Right hindlimb (tissue), 1 donor: ENCODE measurements at places on chromosomes 2 and 18.

GRCh38 chr18:50405582-50406271, 30.9 kb downstream of the SKA1 start:
- DNase-seq = no peak

GRCh38 chr2:157780211-157780610, 95.9 kb downstream of the ACVR1 start:
- no peak for DNase-seq

- DNase-seq = no peak
Measured at GRCh38 chr18:65568866-65569265, 181.9 kb upstream of the CDH7 start.

DNA sequence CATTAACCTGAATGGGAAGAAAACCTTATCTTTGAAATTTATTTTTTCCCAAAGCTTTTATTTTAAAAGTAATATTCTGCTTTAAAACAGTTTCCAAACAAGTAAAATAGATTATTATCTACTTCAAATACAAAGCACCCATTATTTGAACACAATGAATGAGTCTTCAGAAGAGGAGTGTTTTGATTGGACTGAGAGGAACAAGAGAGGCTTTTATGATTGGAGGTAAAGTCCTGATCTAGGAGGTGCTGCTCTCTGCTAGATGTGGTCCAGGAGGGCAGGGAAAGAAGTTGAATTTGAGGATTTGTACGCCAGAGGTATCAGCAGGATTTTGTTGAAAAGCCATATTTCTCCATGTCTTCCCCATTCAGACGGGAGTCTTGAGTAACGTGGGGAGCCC, 900.7 kb downstream of the SOCS6 start:
- no peak for DNase-seq

GRCh38 chr2:20235655-20236305, 10.8 kb upstream of the SDC1 start:
- DNase-seq = no peak

- no peak for DNase-seq
Measured at GRCh38 chr2:237446338-237446665, 32.3 kb upstream of the COL6A3 start.

DNA sequence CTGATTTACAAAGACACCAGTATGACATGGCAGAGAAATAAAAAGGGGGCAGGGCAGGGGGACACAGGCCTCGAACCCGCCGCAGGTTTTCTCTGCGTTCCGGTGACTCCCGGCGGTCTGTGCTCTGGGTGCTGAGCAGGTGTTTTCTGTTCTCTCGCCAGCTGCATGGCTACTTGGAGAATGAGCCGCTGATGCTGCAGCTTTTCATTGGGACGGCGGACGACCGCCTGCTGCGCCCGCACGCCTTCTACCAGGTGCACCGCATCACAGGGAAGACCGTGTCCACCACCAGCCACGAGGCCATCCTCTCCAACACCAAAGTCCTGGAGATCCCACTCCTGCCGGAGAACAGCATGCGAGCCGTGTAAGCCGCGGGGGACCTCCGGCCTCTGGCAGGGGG, 52.9 kb downstream of the NFATC1 start:
- no peak for DNase-seq

- no peak for DNase-seq
Measured at GRCh38 chr2:216925636-216926366, 65.9 kb upstream of the TNP1 start.

DNA sequence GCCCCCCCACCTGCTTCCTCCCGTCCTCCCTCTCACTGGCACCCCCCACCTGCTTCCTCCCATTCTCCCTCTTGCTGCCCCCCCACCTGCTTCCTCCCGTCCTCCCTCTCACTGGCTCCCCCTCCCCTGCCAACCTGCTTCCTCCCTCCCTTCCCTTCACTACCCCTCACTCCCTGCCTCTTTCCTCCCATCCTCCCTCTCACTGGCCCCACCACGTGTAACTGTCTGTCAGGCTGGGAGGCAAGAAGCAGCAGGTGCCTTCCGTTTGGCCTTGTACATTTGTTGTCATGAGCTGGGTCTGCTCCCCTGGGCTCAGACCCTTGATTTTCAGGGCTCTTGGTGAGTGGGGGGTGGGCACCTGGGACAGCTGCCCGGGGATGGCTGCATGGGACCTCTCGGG, 19.1 kb downstream of the RTP5 start:
- DNase-seq = peak; percentile 27

- DNase-seq = no peak
Measured at GRCh38 chr2:35548171-35548570, 807.4 kb upstream of the CRIM1 start.
